Stomach (tissue), 19 donors: ENCODE measurements at places on chromosomes 1 and 21. TPM values are rescaled to one million over a fixed set of nuclear protein-coding genes. Genes with fewer than 3 reads are reported as not detected.

DNA sequence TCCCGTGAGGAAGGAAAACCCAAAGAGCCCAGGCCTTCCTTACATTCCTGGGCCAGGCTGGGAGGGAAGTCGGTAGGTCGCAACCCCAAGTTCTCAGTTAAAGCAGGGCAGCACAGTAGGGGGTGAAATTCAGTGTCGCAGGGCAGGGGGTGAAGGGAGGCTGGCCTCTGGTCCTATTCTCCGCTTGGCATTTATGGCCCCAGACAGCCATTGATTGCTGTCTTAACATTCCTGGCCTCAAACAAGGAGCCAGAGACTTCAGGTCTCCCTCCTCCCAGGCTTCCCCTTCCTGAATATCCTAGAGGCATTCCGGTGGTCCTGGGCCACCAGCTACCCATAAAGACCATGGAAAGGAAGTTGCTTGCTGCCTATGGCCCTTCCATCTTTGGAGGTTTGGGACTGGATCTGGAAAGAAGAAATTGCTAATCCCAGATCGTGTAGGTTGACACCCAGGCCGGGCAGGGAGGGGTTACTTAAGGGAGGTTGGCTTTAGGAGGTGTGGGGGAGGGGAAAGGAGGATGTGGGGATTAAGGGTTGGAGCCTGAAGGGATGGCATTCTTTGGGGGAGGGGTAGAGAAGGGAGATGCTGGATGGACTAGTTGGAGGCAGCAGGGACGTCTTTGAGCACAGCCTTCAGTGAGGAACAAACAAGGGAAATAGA, 1.7 kb downstream of the LIN28A start:
- H3K36me3 ChIP-seq = no peaks in the 10 kb centered on the region
- no peaks in the 10 kb centered on the region for H3K4me1 ChIP-seq
- no peak overlapping the region for H3K4me3 ChIP-seq
- DNase-seq = no peak

DNA sequence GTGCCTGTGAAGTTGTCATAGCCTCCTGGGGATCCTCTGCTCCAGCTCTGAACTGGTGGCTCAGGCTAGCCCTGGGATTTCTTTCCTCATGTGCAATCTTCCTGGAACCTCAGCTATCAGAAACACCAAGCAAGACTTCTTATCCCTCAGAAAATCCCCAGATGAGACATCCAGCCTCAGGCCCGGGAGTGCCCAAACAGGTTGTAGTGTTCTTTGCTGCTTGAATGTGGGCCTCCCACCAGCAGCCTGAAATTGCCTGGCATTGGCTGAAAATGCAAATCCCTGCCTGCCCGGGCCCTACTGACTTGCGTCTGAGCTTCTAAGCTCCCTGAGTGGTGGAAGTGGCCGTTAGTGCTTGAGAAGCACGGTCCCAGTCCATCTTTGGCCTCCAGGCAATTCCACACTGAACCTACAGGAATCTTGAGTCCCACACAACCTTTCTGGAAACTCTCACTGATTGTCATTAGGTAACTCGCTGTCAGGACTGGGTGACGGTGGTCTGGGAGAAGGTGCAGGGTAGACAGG, 146.8 kb downstream of the ZBTB18 start:
- no peaks in the 10 kb centered on the region for H3K4me1 ChIP-seq
- no peak overlapping the region for H3K27ac ChIP-seq
- DNase-seq = no peak
- H3K4me3 ChIP-seq = no peak overlapping the region

- peaks cover 19% of the 10 kb centered on the region for H3K4me1 ChIP-seq
- no peak overlapping the region for H3K4me3 ChIP-seq
- no peaks in the 10 kb centered on the region for H3K27me3 ChIP-seq
- no peak overlapping the region for H3K27ac ChIP-seq
Observed at GRCh38 chr21:35139382-35139715, 90.2 kb upstream of the RUNX1 start.

GRCh38 chr21:25115021-25115420, 492.3 kb downstream of the MRPL39 start:
- H3K27ac ChIP-seq = no peak overlapping the region
- no peaks in the 10 kb centered on the region for H3K27me3 ChIP-seq
- no peak for DNase-seq
- H3K4me1 ChIP-seq = no peaks in the 10 kb centered on the region
- no peak overlapping the region for H3K4me3 ChIP-seq

- no peak overlapping the region for H3K27ac ChIP-seq
- H3K27me3 ChIP-seq = peaks cover 8% of the 10 kb centered on the region
- peaks cover 24% of the 10 kb centered on the region for H3K4me1 ChIP-seq
- H3K36me3 ChIP-seq = no peaks in the 10 kb centered on the region
- no peak overlapping the region for H3K4me3 ChIP-seq
Observed at GRCh38 chr1:54117815-54118563, 34.8 kb downstream of the CDCP2 start.

DNA sequence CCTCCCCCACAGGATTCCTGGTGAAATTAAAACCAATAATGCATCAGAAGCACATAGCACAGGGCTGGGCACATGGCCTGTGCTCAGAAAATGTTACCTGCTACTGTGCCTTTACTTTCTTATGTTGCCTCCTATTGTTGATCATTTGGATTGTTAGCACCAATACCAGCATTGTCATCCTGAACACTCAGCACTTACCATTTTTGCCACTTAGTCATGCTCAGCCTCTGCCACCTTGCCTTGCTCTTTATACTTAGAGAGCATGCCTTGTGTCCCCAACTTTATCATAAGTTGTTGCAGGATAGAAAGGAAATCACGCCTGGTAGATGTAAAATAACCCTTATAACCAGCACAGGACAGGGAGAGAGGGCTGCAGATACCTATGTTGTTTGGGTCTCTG, 361.0 kb upstream of the RUNX1 start:
- no peaks in the 10 kb centered on the region for H3K4me1 ChIP-seq
- no peaks in the 10 kb centered on the region for H3K27me3 ChIP-seq
- no peak overlapping the region for H3K27ac ChIP-seq
- DNase-seq = no peak

DNA sequence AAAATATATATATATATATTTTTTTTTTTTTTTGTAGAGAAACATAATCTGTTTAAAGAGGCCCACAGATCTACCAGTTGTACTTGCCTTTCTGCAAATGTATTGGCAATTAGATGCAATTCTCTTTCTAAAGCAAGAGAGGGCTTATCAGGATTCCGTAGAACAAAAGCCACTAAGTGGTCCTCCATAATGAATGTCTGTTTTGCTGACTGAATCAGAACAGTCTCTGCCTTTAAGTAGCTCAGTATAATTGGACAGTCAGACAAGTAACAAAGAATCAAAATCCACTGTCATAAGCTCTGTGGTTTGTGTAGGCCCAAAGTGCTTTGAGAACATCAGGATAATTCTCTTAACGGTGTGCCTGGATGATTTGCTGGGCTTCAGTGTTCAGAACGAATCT, 17.3 kb downstream of the SARS1 start:
- no peaks in the 10 kb centered on the region for H3K4me1 ChIP-seq
- no peak overlapping the region for H3K4me3 ChIP-seq
- DNase-seq = no peak
- H3K36me3 ChIP-seq = peaks cover 76% of the 10 kb centered on the region
- no peaks in the 10 kb centered on the region for H3K27me3 ChIP-seq

- no peaks in the 10 kb centered on the region for H3K4me1 ChIP-seq
- no peak overlapping the region for H3K4me3 ChIP-seq
- no peak overlapping the region for H3K27ac ChIP-seq
- no peaks in the 10 kb centered on the region for H3K36me3 ChIP-seq
- H3K27me3 ChIP-seq = no peaks in the 10 kb centered on the region
- DNase-seq = peak; percentile 17
Observed at GRCh38 chr21:28473530-28474220, 519.0 kb downstream of the LTN1 start.

DNA sequence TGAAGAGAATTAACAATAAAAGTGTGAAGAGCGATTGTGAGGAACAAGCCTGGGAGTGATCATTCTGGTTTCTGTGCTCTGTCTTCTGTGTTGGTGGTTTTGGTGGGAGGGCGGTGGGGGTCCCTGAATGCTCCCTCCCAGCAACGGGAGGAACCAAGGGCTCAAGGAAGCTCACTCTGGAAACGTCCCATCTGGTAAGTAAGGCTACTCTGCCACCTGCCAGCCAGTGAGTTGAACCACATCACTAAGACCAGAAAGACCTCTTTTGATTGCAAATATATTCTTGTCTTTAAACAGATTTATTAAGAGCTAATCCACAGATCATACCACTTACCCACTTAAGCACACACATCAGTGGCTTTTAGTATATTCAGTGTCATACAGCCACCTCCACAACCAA, 125.0 kb downstream of the PRDM2 start:
- peaks cover 34% of the 10 kb centered on the region for H3K36me3 ChIP-seq
- no peaks in the 10 kb centered on the region for H3K27me3 ChIP-seq
- H3K4me3 ChIP-seq = no peak overlapping the region
- H3K4me1 ChIP-seq = peaks cover 10% of the 10 kb centered on the region
- no peak for DNase-seq
- no peak overlapping the region for H3K27ac ChIP-seq

GRCh38 chr1:147736883-147737282, 23.5 kb downstream of the GJA5 start:
- H3K27ac ChIP-seq = no peak overlapping the region
- no peaks in the 10 kb centered on the region for H3K4me1 ChIP-seq
- no peaks in the 10 kb centered on the region for H3K27me3 ChIP-seq
- DNase-seq = no peak

- H3K36me3 ChIP-seq = peaks cover 100% of the 10 kb centered on the region
- no peaks in the 10 kb centered on the region for H3K27me3 ChIP-seq
- no peak overlapping the region for H3K4me3 ChIP-seq
- no peak for DNase-seq
- H3K4me1 ChIP-seq = no peaks in the 10 kb centered on the region
- no peak overlapping the region for H3K27ac ChIP-seq
Observed at GRCh38 chr1:19169642-19170041, 40.4 kb downstream of the UBR4 start.

- no peak for DNase-seq
- no peak overlapping the region for H3K4me3 ChIP-seq
- H3K27me3 ChIP-seq = no peaks in the 10 kb centered on the region
- H3K4me1 ChIP-seq = no peaks in the 10 kb centered on the region
Observed at GRCh38 chr1:55631509-55631908, 416.3 kb upstream of the USP24 start.

- H3K27ac ChIP-seq = no peak overlapping the region
- H3K4me1 ChIP-seq = no peaks in the 10 kb centered on the region
- no peaks in the 10 kb centered on the region for H3K27me3 ChIP-seq
- H3K36me3 ChIP-seq = no peaks in the 10 kb centered on the region
- H3K4me3 ChIP-seq = no peak overlapping the region
- DNase-seq = no peak
Observed at GRCh38 chr1:175463853-175464252, 271.3 kb upstream of the KIAA0040 start.

GRCh38 chr1:174742805-174743653, 256.7 kb upstream of the CACYBP start:
- no peaks in the 10 kb centered on the region for H3K4me1 ChIP-seq
- DNase-seq = no peak
- H3K27me3 ChIP-seq = no peaks in the 10 kb centered on the region
- H3K4me3 ChIP-seq = no peak overlapping the region
- H3K27ac ChIP-seq = no peak overlapping the region

DNA sequence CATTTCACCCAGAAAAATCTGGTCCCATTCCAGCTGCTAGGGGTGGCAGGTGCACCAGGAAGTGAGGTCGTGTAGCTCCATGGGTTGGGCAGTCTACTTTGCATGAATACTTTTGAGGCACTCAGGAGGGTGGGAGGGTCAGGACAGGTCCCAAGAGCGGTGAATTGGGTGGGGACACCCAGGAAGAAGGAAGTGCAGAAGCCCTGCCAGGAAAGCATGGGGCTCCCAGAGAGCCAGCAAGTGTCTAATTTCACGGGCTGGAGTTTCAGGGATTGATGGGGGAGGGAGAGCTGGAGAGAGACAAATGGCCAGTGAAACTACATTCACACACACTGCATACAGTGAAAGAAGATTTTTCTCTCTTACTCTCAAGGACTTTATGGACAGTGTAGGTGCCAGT, 137.8 kb downstream of the GALNT2 start:
- H3K4me1 ChIP-seq = peaks cover 44% of the 10 kb centered on the region
- peaks cover 33% of the 10 kb centered on the region for H3K36me3 ChIP-seq
- H3K4me3 ChIP-seq = no peak overlapping the region
- H3K27me3 ChIP-seq = no peaks in the 10 kb centered on the region

GRCh38 chr1:76023669-76024435, 50.7 kb upstream of the ST6GALNAC3 start:
- no peaks in the 10 kb centered on the region for H3K36me3 ChIP-seq
- no peaks in the 10 kb centered on the region for H3K27me3 ChIP-seq
- no peak for DNase-seq
- no peak overlapping the region for H3K27ac ChIP-seq
- no peak overlapping the region for H3K4me3 ChIP-seq
- no peaks in the 10 kb centered on the region for H3K4me1 ChIP-seq

GRCh38 chr1:101137144-101138126, 99.4 kb upstream of the S1PR1 start:
- H3K27ac ChIP-seq = no peak overlapping the region
- DNase-seq = no peak
- H3K27me3 ChIP-seq = no peaks in the 10 kb centered on the region
- H3K4me1 ChIP-seq = peaks cover 4% of the 10 kb centered on the region
- no peak overlapping the region for H3K4me3 ChIP-seq
- no peaks in the 10 kb centered on the region for H3K36me3 ChIP-seq

- no peaks in the 10 kb centered on the region for H3K36me3 ChIP-seq
- H3K27me3 ChIP-seq = no peaks in the 10 kb centered on the region
- DNase-seq = no peak
- no peak overlapping the region for H3K27ac ChIP-seq
- no peak overlapping the region for H3K4me3 ChIP-seq
Observed at GRCh38 chr1:186456729-186457255, 4.1 kb downstream of the PDC start.

GRCh38 chr1:41768583-41768982, 150.1 kb downstream of the HIVEP3 start:
- DNase-seq = no peak
- no peak overlapping the region for H3K4me3 ChIP-seq
- no peak overlapping the region for H3K27ac ChIP-seq
- H3K27me3 ChIP-seq = no peaks in the 10 kb centered on the region

- no peak overlapping the region for H3K4me3 ChIP-seq
- H3K27ac ChIP-seq = no peak overlapping the region
Observed at GRCh38 chr1:10050611-10051010, 17.9 kb downstream of the UBE4B start.

The ANGPTL7 gene
- total RNA-seq = not detected

The ANGPTL3 gene
- total RNA-seq = 0.14 TPM

The RORC gene
- 28.1 TPM for total RNA-seq

The MASP2 gene
- total RNA-seq = not detected

The CD1E gene
- not detected for total RNA-seq

The RHD gene
- not detected for total RNA-seq

The SIK1 gene
- total RNA-seq = 54.8 TPM

The CD1B gene
- 1.2 TPM for total RNA-seq

The HPCA gene
- not detected for total RNA-seq

The ROR1 gene
- 14.7 TPM for total RNA-seq

The TARS2 gene
- total RNA-seq = 3.5 TPM

The AIRE gene
- 0.18 TPM for total RNA-seq

The CFAP298 gene
- 7.8 TPM for total RNA-seq

The CSF3R gene
- total RNA-seq = 12.7 TPM

The KDF1 gene
- total RNA-seq = 2.9 TPM
